ENCODE measurements at places on chromosomes 13 and 19.

DNA sequence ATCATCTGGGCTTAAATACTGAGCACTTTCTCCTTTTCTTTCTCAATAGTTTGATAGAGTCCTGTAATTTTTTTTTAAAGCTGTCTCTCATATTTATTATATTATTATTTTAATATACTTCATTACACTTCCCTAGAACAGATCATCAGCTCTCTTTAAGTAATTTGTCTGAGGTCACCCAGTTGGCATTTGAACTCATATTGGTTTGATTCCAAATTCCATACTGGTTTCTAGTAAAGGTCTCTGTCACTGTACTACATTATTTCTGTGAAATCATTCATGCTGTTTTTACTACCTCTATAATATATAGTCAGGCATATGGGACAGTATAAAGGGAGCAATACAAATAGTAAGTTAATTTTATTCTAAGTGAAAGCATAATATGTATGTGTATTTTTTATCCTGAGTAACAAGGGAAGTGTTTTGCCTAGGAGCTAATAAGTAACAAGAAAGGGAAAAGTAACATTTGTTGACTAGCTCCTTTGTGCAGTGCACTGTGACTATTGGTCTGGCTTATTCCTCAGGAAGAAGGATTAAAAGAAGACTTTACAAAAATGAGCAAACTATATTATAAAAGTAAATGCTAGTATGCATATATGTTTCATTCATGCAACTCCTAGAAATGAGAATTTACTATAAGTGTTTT, 14.3 kb downstream of the LPAR6 start:
- no peak for DNase-seq

- DNase-seq = no peak
Observed at GRCh38 chr19:8113017-8113416, 36.4 kb downstream of the FBN3 start.

DNA sequence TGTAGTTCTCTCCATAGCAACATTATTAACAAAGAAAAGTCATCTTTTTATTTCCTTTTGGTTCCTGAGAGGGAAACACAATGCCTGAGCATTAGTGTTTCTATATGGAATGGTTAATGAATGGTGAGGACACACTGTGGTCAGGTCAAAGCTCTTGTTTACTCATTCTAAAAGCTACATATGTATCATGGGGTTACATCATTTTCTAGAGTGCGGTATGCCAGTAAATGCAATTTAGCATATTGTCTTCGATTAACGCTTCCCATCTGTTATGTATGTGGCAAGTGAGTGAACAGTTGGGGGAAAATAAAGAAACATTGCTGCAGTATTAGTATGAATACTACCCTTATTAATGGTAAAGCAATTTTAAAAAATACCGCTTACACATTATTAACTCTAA, 1152.2 kb upstream of the SPRY2 start:
- DNase-seq = no peak

DNA sequence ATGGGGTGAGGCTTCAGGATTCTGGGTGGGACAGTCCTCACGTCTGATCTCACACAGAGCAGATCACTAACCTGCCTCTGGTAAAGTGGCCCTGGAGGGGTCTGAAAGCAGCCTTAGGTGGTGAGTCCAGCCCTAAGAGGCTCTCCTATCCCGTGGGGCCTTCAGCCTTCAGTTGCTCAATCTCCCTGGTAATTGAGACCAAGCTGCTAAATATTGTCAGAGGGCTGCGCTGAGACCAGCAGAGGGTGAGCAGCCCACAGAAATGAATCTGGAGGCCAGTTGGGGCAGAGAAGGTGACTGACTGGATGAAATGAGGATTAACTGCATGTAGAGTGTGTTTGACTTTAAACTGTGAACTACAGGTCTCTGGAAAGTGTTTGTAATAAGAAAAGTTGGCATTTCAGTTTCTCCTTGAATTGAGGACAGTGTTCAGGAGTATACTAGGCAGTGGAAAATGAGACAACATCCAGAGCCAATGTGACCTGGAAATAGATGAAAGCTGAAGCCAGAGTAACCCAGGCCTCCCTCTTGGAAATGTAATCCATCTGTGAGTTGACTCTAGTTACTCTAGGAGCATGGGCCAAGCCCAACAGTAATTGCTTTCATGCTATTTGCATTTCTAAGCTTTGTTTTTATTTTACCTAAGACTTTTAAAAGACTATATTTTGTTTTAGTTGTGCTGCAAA, 14.3 kb upstream of the HSPH1 start:
- peak; percentile 79 for DNase-seq

DNA sequence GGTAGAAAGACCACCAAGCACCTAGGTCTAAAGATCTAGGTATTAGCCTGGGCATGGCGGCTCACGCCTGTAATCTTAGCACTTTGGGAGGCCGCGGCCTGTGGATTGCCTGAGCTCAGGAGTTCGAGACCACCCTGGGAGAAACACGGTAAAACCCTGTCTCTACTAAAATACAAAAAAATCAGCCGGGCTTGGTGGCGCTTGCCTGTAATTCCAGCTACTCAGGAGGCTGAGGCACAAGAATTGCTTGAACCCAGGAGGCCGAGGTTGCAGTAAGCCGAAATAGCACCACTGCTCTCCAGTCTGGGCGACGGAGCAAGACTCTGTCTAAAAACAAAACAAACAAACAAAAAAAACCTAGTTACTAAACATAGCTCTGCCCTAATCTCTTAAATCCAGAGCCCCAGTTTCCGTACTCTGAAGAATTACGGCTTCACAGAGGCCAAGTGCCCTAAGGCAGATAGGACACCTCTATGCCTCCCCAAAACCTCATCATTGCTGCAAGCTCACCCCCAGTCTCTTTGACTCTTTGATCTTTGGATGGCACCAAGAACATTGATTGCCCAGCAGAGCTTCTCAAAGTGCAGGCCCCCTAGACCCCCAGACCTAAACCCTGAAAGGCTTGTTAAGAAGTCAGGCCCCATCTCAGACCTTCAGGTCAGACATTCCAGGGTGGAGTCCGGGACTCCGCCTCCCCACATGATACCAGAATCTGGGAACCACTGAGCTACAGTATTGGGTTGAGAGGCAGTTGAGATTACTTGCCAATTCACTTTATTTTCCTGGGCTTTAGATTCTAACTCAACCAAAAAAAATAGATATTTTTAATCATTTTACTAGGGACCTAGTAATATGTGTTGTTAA, 2.8 kb downstream of the COL4A2 start:
- DNase-seq = no peak

- no peak for DNase-seq
Observed at GRCh38 chr13:41639955-41640780, 182.8 kb downstream of the RGCC start.

- DNase-seq = no peak
Observed at GRCh38 chr19:29542776-29543175, 17.0 kb downstream of the VSTM2B start.

GRCh38 chr13:43269037-43269481, 245.7 kb downstream of the DNAJC15 start:
- peak; percentile 89 for DNase-seq

GRCh38 chr13:94966422-94966955, 254.1 kb upstream of the SOX21 start:
- DNase-seq = no peak

DNA sequence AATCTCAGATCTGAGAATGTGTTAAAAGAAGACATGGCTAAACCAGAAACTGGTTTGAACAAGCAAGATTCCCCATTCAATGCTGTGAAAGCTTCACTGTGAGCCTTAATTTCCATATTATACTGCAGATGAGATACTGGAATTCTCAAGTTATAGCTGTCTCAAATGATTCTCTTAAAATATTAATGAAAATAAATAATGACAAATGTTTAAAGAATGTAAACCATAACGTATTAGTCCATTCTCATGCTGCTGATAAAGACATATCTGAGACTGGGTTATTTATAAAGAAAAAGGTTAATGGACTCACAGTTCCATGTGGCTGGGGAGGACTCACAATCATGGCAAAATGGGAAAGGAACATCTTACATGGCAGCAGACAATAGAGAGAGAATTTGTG, 667.8 kb downstream of the SLITRK1 start:
- DNase-seq = no peak

GRCh38 chr13:26965952-26966700, 205.5 kb downstream of the USP12 start:
- DNase-seq = peak; percentile 20

DNA sequence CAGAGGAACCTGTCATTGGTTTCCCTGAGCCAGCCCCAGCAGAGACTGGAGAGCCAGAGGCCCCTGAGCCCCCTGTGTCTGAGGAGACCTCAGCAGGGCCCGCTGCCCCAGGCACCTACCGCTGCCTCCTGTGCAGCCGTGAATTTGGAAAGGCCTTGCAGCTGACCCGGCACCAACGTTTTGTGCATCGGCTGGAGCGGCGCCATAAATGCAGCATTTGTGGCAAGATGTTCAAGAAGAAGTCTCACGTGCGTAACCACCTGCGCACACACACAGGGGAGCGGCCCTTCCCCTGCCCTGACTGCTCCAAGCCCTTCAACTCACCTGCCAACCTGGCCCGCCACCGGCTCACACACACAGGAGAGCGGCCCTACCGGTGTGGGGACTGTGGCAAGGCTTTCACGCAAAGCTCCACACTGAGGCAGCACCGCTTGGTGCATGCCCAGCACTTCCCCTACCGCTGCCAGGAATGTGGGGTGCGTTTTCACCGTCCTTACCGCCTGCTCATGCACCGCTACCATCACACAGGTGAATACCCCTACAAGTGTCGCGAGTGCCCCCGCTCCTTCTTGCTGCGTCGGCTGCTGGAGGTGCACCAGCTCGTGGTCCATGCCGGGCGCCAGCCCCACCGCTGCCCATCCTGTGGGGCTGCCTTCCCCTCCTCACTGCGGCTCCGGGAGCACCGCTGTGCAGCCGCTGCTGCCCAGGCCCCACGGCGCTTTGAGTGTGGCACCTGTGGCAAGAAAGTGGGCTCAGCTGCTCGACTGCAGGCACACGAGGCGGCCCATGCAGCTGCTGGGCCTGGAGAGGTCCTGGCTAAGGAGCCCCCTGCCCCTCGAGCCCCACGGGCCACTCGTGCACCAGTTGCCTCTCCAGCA, 4.2 kb downstream of the ZNF574 start:
- DNase-seq = no peak

DNA sequence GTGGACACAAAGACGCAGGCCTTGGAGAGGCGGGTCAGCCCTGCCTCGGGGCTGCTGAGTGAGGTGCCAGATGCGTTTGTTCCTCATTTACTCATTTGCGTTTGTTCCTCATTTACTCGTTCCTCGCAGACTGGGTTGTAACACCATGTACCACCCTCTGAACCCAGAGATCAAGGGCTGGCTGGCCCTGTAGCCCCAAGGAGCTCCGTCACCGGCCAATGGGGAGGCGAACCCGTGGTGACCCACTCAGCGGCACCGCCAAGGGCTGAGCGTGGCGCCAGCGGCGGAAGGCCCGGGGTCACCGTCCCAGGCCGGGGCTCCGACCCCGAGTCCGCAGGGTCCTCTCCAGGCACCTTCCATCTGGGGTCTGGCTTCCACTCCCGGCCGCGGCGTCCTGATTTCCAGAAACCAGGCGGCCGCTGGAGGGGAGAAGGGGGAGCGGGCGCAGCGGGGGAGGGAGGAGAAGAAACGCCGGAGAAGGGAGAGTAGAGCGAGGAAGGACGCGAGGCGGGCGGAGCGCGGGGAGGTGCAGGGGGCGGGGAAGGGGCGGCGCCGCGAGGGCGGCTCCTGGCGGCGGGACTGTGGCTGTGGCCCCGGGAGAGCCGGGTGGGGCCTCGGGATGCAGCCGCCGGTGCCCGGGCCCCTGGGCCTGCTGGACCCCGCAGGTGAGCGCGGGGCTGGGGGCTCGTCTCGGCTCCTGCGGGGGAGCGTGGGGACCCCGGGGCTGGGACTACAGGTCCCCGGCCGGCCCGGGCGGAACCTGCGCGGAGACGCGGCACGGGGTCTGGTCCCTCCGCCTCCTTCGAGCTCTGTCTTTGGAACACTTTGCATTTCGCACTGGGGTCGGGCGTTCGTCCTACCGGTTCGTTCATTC, at the start of gene TMEM255B:
Gene TMEM255B, plus strand, starts transcription at position 576 of the 874 bp plus-strand sequence. Its CDS starts 44 bp downstream, at position 620.
- peak; percentile 90 for DNase-seq

DNA sequence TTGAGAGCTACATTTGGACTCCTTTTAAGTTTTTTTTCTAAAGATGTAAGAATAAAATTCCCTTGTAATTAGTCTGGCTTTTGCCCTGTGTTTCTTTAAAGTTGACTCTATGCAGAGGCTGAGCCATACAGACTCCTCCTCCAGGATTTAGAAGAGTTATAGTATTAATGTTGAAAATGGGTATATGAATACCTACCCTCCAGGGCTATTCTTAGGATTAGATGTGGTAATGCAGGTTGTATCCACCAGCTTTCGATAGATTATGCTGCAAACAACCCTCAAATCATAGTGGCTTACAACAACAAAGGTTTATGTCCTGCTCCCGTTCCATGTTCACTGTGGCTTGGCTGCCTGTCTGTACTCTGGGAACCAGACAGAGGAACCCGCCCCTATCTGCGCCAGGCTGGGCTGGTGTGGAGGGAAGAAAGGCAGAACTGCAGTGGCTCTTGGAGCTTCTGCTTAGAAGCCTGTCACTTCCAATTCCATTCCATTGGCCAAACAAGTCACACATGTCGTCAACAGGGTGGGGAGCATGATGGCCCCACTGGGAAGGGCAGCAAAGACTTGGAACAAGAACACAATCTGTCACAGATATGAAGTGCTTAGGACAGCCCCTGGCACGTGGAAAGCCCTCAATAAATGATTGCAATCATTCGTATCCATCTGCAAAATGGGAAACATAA, 290.8 kb downstream of the FOXO1 start:
- no peak for DNase-seq

DNA sequence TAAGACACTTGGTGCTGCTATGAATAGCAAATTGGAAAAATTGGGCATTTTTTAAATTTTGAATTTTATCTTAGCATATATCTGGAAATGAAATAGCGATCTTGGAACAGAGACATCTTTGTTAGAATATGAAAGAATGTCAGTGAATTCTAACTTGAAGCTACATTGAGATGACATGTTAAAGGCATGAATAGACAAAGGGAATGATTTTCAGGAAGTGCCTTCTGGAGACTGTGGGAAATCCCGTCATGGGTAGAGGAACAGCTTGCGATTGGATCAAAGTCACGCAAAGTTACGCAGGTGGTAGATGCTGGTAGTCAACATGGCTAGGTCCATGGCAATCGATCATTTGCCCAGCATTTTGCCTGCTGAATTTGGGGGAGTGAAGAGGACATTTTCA, 43.5 kb downstream of the LRCH1 start:
- DNase-seq = no peak

DNA sequence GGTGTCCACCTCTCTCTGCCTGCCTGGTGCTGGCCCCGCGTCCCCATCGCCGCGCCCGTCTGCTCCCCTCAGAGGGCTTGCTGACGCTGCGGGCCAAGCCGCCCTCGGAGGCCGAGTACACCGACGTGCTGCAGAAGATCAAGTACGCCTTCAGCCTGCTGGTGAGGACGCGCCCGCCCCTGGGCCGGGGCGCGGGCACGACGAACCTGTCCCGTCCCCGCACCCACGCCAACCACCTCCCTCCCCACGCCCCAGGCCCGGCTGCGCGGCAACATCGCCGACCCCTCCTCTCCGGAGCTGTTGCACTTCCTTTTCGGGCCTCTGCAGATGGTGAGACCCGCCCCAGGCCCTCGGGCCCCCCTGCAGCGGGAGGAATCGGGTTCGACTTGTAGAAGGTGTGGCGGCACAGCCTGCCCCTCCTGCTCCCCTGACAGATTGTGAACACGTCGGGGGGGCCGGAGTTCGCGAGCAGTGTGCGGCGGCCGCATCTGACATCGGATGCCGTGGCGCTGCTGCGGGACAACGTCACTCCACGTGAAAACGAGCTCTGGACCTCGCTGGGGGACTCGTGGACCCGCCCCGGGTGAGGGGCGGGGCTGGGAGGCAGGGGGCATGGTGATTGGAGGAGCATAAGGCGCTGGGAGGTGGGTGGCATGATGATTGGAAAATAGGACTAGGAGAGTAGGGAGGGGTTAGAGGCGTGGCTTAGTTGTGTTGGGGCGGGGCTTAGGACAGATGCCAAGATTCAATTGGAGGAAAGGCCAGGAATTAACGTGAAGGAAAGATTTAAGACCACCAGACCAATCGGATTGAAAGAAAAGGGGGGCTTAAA, 6.6 kb downstream of the EPS8L1 start:
- peak; percentile 56 for DNase-seq
